Muscle of leg (tissue), 16 donors: ENCODE measurements at places on chromosomes 1 and 21.
A peak's percentile ranks its signal among the peaks of the same experiment; 100 is the strongest.

DNA sequence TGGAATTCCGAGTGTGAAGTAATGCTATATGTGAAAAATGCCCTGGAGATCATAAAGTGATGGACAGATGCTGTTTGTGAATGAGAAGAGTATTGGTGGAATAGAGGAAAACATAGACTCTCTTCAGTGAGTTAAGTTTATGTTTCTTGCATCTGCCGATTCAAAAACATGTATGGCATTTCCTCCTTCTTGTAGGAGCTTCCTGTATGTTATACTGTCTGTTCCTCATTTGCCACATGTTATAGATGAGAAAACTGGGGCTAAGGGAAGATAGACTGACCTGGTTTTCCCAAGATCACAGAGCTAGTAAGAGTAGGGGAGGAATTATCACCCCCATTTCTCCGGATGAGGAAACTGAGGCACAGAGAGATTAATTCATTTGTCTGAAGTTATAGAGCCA, 41.1 kb upstream of the IL20 start:
- DNase-seq, result peak; percentile 49

GRCh38 chr1:223343692-223344091, 20.3 kb downstream of the SUSD4 start:
- DNase-seq, result no peak

DNA sequence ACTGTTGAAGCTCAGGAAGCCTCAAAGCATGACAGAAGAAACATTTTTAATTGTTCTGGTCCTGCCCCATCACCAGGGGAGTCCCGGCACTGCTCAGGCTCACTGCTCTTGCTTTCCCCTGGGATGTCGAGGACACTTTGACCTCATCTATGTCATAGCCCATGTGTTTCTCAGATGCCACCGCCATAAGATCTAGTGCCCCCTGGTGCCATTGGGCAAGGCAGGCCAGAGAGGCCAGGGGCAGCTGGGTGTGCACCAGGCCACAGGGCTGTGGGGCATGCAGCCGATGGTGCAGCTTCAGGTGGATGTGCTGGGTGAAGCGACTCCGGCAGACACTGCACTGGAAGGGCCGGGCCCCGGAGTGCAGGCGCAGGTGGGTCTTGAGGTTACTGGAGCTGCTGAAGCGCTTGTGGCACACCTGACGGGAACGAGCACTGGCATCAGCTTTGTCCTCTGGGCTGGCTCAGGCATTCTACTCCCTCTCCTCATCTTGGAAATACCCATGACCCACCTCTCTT, 7.7 kb upstream of the CRYBG2 start:
- DNase-seq, result no peak

DNA sequence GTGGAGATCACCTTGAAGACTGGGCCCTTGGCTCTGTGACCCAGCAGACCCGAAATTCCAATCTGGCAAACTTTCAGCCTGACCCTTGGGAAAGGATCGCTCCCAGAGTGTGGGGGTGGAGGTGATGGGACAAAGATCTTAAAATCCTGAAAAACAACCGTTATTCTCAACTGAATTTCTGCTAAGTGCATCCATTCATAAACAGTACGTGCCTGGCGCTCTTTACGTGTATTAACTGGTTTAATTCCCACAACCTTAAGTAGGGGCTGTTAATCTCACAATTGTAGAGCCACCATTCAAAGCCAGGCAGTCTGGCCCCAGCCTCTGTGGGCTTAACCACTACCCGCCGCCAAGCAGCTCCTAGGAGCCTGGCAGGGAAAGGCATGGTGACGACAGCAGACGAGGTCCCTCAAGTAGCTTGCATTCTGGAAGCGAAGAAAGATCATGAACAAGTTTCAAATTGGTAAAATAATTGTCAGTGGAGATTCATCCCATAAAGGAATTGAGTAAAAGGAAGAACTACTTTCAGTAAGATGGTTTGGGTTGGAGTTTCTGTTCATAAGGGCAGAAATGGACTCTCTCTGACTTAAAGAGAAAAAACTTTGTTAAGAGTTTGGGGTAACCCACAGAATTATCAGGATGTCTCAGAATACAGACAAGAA, 11.4 kb upstream of the RGS16 start:
- DNase-seq, result peak; percentile 87

DNA sequence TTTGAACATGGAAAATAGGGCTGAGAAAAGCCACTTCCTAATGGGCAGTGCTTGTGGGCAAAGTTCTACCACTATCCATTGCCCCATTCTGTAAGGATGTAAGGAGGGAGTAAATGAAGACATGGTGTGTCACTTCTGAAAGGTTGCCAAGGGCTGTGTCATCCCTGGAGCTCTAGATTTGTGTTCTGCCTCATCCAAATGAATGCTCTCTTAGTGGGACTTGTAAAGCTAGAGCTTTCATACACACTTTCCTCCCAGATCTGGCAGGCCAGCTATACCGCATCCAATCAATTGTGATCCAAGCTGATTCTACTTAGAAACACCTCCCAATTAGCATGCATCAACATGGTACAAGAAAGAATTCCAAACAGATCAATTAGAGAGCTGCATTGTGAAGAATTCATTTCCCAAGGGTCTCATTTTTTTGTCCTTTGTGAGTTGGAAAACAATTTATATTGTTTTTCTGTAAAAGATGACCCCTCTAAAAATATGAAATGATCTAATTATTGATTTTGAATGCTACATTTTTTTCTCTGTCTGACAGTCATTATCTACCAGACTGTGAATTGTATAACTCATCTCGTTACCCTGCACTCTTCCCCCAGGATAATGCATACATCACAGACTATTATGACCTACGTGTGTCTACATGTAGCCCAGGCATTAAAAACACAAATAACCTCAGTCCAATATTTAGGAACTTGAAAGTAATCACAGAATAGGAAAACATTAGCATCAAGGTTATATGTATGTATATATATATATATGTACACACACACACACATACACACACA, 117.1 kb upstream of the DUSP10 start:
- peak; percentile 30 for DNase-seq

- no peak for DNase-seq
These were observed 26.1 kb downstream of the CD58 start for GRCh38 chr1:116544588-116545358.

GRCh38 chr1:212678456-212679410, 20.9 kb downstream of the BATF3 start:
- DNase-seq, result no peak

DNA sequence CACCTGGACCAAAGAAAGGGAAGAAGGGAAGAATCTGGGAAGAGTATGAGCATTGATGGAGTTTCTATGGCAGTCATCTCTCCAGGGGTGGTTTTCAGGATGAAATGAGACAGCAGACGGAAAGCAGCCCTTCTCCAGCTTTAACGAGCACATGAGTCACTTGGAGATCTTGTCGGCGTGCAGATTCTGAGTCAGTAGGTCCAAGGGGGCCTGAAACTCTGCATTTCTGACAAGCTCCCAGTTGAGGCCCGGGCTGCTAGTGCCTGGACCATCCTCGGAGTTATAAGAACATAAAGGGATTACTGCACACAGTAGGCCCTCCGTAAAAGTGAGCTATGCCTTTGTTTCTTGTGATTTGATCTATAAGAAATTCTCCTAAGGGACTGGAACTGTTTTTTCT, 17.6 kb downstream of the HSPG2 start:
- DNase-seq, result no peak

GRCh38 chr21:46239817-46240325, 11.3 kb upstream of the LSS start:
- no peak for DNase-seq

GRCh38 chr1:14149431-14149830, 449.1 kb upstream of the KAZN start:
- peak; percentile 42 for DNase-seq

DNA sequence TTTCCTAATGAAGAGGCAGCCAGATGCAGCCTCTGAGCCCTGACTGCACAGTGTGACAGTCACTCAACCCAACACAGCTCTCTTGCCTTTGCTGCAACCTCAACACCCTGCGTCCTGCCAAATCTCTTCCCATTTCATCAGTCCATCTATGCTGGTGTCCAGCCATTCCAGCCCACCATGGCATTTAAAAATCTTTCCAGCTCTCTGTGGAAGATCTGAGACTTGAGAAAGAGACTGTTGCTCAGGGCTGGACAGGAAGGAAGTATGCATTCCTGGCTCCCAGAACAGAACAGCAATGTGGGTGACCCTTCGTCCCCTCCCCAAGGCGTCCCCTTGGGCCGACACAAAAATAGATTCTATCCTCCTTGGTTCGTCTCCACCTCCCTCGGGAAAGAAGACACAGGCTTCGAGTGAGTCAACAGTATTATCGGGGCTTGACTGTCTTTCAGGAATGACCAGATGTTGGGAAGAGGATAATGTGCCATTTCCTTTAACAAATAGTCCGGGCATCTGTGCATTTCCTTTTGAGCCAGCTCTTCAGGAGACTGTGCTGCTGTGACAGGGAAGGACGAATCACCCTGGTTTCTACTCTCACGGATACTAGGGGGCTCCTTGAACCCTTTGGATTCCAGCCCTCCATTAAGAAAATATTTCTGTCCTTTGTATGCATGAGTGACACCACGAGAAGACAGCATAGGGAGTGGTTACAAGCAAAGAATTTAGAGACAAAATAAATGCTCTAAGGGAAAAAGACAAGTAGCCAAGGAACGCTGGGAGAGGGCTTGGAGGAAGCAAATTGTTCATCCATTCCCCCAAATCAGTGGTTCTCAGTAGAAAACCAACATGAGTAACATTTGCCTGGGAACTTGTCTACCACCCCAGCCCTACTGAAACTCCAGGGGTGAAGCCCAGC, 111.4 kb upstream of the CDC42BPA start:
- DNase-seq, result peak; percentile 66

- DNase-seq, result peak; percentile 73
These were observed 11.4 kb upstream of the ZSCAN20 start for GRCh38 chr1:33460947-33461629.

- DNase-seq, result no peak
These were observed 157.2 kb downstream of the PTGER3 start for GRCh38 chr1:70890408-70890807.

DNA sequence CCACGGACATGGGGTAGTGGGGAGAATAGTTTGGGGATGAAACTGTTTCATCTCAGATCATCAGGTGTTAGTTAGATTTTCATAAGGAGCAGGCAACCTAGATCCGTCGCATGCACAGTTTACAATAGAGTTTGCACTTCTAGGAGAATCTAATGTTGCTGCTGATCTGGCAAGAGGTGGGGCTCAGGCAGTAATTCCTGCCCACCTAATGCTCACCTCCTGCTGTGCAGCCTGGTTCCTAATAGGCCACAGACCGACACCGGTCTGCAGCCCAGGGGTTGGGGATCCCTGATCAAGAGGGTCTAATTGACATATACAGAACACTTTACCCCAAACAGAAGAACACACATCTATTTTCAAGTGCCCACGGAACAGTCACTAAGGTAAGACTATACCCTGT, 275.1 kb downstream of the PTPRU start:
- DNase-seq, result no peak

DNA sequence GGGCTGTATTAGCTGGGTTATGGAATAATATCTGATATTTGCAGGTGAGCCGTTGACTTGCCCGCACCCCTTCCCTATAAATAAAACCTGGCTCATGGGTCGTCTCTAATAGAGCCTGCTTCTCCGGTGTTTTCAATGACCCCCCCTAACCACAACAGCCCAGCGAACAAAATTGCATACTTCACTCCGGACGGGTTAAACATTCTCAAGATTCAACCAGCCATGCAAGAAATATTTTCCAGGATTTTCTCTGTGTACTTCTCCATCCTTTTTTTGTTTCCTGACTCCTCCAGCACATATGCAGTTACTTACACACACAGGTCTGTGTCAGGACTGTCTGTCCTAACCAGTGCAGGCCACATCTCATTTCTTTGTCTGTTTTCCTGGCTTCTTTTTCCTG, 267.7 kb downstream of the ZNF648 start:
- DNase-seq, result no peak

GRCh38 chr1:198520524-198521254, 19.8 kb downstream of the ATP6V1G3 start:
- no peak for DNase-seq

GRCh38 chr1:17187051-17187450, 17.9 kb upstream of the PADI1 start:
- no peak for DNase-seq

- no peak for DNase-seq
These were observed 16.1 kb downstream of the COL6A1 start for GRCh38 chr21:45997495-45998275.

DNA sequence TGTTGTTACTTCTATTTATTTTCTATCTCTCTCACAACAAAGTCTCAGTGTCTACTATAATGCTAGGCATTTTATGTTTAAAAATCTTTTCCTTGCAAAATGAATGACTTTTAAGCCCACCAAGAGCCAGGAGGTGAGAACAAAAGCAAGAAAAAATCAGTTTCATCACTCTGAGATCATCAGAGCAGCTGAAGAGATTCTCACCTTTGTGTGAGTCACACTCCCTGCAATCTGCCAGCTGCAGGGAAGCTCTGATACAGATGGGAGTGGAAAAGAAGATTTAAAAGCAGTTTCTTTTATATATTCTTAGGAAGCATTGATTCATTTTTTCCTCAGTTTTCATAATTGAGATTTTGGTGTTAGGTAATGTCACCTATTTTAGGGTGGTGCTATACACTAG, 107.6 kb downstream of the LHX9 start:
- DNase-seq, result no peak

- peak; percentile 77 for DNase-seq
These were observed 506 bp downstream of the JUN start for GRCh38 chr1:58783090-58783992.

GRCh38 chr1:107678993-107679392, 286.0 kb downstream of the VAV3 start:
- DNase-seq, result no peak

GRCh38 chr21:31667132-31667531, 7.6 kb downstream of the SOD1 start:
- DNase-seq, result no peak

GRCh38 chr1:183185941-183186490, at the start of gene LAMC2:
Gene LAMC2 (plus strand): TSS chr1:183186264. CDS start chr1:183186353, 89 bp downstream.
- DNase-seq, result no peak

DNA sequence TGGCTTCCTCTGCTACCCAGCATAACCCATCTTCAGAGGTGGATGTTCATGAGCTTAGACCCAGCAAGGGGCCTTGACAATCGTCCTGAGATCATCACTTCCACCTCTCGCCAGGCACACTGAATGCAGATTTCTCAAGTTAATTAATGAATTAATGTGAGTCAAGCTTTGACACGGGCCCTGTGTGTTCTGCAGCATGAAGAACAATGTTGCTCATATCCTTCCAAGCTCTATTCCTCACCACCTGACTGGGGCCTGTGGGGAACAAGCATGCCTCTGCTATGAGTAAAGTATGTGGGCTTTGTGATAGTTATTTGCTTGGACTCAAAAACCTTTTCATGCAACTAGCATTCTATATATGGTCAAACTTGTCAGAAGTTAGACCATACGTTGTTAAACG, 122.0 kb downstream of the SEC16B start:
- no peak for DNase-seq

DNA sequence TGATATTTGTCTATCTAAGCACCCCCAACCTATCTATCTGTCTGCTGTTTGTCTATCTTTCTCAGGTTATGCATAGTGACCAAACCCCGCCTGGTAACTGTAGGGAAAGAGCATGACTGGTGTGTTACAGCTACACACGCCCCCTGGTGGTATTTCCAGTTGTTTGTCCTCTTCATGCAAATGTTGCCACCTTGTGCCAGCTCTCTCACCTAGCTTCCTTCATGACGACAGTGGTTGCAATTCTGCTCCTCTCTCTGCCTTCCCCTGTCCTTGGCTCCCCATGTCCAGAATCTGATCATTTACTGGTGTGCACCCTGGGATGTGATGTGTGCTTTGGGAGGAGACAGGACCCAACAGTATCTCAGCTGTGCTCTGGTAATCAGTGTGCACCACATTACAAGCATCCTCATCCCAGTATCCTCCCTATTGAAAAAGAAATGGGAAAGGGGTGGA, 8.1 kb upstream of the INKA2 start:
- DNase-seq, result peak; percentile 60
